ENCODE measurements at places on chromosomes 3 and 15.

DNA sequence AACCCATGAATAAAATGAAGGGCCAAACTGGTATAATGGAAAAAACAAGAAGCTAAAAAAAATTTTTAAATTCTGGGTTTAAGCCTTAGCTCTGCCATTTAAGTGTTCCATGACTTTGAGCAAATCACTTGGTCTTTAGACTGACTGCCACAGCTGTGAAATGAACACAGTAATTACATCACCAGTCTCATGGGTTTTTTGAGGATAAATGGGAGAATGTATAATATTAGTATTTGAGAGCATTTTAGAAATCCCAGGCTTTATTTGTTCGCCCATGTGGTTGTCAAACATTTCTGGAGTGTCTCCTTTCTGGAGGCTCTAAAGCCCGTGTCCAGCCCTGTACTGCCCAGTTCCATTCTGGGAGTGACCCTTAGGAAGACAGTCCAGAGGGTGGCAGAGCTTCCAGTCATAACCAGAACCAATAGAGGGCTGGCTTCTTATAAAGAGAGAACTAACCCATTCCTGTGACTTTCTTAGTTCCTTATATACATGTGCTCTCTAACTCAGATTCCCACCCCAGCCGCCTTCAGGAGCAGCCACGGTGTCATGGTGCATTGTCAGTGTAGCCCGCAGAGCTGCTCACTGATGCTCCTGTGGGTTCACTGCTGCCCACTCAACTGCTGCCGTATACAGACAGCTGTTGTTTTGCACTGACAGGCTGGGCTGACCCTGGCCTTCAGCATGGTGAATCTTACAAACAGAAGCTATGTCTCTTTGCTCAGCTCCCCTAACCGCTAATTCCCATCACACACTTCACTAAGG lies 44.7 kb downstream of the BOC start:
- no peak for DNase-seq

DNA sequence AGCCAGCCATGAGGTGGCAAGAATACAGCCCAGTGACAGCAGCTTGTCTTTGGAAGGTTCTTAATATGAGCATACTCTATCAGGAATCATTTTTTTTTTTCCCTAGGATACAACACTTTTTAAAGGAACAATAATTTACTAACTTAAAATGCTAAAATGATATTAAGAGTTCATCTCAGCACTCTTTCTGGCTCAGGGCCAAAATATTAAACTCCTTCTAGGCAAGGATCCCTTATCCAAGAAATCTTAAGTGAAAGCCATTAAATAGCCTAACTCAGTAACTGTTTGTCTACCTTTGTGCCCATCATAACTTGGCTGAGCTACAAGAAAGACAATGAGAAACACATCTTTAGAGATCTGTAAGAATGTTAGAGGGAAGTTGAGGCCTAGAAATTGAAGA lies 529.5 kb upstream of the TGFBR2 start:
- no peak for DNase-seq

DNA sequence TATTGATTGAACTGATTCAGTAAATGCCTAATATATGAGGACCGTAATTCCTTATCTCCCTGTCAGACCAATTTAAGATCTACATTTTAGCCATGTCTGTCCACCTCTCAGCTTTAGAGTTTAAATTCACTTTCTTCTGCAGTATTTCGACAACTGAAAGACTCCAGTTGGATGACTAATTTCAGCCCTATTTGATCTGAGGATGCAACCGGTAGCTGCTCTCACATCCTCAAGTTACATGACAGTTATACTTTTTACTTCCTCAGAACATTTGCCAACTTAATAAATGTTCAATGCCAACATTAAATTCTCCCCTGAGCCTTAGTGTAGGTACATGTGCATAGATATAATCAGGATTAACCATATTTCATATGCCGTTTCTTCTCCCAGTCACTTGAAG lies 2.5 kb upstream of the HHLA2 start:
- DNase-seq = no peak

DNA sequence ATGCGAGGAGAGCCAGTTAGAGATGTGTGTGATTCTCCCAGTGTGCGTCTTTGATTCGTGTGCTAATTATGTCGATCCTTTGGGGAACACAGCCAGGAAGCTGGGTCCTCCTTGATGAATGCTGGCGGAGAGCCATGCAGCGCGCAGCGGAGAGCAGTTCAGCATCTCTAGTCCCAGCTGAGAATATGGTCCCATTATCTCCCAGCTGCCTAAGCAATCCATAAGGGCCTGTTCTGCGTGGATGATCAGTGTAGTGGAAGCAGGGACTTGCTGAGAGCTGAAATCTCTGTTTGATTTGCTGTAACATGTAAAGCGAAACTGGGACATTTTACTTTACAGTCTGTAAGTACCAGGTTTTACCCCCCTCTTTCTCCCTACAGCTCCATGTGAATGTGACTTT lies 412.7 kb downstream of the CNTN4 start:
- no peak for DNase-seq

- DNase-seq = no peak
Measured at GRCh38 chr15:42628761-42629160, 53.4 kb downstream of the STARD9 start.

DNA sequence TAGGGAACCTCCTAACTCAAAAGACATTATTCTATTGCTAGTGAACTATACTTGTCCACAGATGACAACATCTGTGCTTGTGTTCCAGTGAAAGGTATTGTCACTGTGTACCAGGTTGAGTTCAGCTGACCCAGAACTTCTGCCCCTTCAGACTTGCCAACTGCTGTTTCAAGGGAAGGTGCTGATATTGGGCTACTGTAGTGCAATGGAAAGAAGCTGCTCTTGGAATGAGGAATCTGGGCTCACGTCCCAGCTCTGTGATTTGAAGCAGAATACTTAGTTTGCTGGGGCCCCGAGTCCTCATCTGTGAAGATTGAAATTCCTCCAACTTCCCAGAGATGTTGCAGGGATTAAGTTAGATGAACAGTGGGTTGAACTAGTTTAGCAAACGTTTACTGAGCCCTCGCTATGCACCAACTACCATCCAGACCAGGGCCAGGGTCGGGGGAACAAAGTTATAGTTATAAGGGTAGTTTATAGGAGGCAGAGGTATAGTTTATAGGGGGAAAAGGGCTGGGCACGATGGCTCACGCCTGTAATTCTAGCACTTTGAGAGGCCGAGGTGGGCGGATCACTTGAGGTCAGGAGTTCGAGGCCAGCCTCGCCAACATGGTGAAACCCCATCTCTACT lies 15.9 kb upstream of the UMPS start:
- no peak for DNase-seq

- peak; percentile 6 for DNase-seq
Measured at GRCh38 chr3:30751610-30752299, 142.7 kb downstream of the GADL1 start.

GRCh38 chr3:15796771-15797641 lies 773 bp downstream of the ANKRD28 start:
- peak; percentile 12 for DNase-seq

DNA sequence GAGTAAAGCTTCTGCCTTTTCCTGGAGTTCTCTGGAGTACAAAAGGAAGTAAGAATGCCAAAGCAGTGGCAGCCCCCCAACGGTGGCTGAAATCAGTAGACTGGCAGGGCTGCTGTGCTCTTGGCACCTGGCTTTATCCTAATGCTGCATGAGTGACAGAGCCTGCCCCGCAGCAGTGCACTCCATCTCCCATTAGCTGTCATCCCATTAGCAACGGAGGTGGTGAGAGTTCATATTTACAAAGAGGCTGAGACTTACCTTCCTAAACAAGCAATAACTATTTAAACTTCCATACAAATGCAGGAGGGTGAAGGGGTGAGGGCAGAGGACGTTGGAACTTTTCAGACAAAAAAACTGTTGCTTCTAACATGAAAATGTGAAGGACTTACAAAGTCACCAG lies 51.9 kb downstream of the SERPINI1 start:
- DNase-seq = no peak

DNA sequence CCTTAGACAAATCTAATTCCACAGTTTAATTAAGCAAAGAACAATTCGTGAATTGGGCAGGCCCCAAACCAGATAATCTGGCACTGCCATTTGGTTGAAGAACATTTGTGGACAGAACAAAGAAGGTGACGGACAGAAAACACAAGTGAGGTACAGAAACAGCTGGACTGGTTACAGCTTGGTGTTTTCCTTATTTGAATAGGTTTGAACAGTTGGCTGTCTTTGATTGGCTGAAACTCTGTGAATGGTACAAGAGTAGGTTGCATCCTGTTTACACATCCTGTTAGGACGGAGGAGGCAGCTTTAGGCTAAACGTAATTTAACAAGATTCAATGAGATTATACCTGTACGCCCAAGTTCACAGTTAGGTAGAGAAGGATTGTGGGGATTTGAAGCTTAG lies 114.4 kb downstream of the LPP start:
- no peak for DNase-seq

- no peak for DNase-seq
Measured at GRCh38 chr15:66937588-66937987, 127.8 kb upstream of the SMAD3 start.

Data from central memory CD4-positive, alpha-beta T cell (primary cell).